ENCODE measurements at places on chromosomes 4 and X. TPM values are rescaled to one million over a fixed set of nuclear protein-coding genes. Genes with fewer than 3 reads are reported as not detected.

Gene TBC1D8B
- total RNA-seq: 19.8 TPM

Gene TMSB15A
- 1.1 TPM for total RNA-seq

Gene ARHGAP4
- 3.1 TPM for total RNA-seq

Gene CENPE
- total RNA-seq: 8.2 TPM

Gene SPIN3
- 9.3 TPM for total RNA-seq

Gene ADGRG4
- 0.24 TPM for total RNA-seq

Gene NXF2B
- not detected for total RNA-seq

Gene PLS3
- total RNA-seq: 642 TPM

Gene ITIH6
- total RNA-seq: 0.08 TPM

Gene KLB
- total RNA-seq: not detected

Gene SSX3
- not detected for total RNA-seq

Gene PAGE5
- total RNA-seq: not detected

Gene GABRE
- total RNA-seq: 1.0 TPM

Gene SNX12
- 60.9 TPM for total RNA-seq

Gene CTSO
- total RNA-seq: 13.9 TPM

Gene TMPRSS11D
- not detected for total RNA-seq

Gene CDKL2
- 4.2 TPM for total RNA-seq

Gene AMER1
- total RNA-seq: 5.4 TPM

Gene IRS4
- total RNA-seq: not detected

Gene CFAP47
- not detected for total RNA-seq

Gene PRSS48
- not detected for total RNA-seq

Gene SLC39A8
- 2.4 TPM for total RNA-seq

Measured in chondrocyte (in vitro differentiated cells).